ENCODE measurements at places on chromosomes 11 and 22.

DNA sequence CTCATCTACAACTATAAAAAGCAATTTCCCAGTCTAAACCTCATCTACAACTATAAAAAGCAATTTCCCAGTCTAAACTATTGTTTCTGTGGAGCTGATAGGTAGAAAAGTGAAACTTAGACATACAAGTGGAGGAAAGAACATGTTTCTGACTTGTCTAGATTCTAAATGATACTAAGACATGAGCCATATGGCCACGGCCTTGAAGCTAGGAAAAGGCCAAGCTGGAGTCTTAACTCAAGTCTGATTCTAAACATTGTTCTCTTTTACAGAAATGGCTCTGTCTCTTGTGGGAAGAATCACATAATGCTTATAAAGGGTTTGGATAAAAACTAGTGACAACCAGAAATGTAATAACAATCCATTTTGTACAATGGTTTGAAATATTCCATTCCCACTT is 43.8 kb upstream of the LARGE1 start:
- DNase-seq: no peak

- DNase-seq: no peak
These were observed 731.5 kb downstream of the NTM start for GRCh38 chr11:132101881-132102280.

- DNase-seq: peak; percentile 41
These were observed 39.1 kb downstream of the MMP27 start for GRCh38 chr11:102666331-102666957.

DNA sequence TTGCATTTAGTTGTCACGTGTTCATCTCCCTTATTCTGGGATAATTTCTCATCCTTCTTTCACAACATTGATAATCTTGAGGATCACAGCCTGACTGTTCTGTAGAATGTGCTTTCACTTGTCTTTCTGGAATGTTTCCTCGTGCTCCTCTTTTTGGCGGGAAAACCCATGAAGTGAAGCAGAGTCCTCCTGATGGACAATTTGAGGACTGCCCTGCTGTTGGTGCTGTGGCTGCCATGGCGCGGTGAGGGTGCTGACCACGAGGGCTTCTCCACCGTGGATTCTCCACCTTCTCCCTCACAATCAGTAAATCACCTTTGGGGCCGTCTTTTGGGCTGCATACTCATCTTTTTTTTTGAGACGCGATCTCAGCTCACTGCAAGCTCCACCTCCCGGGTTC is 946.9 kb downstream of the BRD1 start:
- DNase-seq: no peak

DNA sequence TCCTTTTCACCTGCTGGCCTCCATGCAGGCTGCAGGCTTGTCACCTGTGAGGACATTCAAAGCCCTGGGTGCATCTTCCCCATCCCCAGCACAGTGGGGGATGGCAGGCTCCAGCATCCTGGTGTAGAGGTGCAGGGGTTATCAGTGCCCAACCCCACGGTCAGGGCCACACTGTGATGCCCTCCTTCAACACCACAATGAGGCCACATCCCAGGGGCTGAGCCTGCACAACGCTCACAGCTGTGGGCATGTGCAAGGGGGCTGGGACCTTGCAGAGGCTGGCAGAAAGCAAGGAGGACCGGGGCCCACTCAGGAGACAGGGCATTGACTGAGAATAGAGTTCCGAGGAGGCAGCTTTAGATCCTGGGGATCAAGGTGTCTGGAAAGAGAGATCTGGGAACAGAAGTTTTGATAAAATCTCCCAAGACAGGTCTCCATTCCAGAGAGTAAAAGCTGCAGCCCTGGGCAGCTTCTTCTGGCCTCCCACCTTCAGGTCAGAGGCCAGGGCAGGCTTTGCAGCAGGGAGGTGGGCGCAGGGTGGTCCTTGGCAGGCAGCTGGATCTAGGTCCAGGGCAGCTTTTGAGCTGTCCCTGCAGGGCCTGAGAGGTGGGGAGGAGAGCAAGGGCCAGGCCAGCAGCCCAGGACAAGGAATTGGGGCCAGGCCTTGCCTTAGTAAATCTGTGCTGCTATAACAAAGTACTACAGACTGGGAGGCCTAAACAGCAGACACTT is 250.8 kb upstream of the B3GAT1 start:
- DNase-seq: no peak

DNA sequence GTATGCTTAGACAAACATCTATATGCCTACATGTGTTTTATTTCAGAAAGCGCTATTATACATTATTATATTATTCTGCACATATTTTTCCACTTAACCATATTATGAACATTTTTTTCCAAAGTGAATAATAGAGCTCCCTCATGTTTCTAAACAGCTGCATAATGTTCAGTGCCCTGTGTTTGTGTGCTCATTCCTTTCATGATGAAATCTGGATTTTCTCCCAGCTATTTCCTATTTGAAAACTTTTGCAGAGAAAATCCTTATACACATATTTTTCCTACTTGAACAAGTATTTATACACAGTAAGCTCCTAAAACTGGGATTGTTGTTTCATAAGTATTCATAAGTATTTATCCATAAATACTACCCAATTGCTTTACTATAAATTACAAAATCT is 18.1 kb upstream of the RFPL2 start:
- DNase-seq: no peak

DNA sequence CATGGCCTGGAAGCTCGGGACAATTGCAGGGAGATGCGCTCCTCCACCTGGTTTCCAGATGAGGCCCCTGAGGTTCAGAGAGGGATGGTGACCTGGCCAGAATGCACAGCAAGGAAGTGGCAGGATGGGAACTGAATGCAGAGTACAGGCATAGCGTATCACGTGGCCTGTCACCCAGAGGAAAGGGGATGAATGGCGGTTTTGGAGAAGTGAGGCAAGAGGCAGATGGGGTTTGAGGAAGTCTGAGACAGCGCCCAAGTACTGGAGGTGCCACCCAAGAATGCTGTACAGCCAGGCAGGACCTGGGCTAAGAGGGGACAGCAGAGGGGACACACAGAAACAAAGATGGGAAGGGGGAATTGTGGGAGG is 4.9 kb downstream of the RAB3IL1 start:
- DNase-seq: no peak

DNA sequence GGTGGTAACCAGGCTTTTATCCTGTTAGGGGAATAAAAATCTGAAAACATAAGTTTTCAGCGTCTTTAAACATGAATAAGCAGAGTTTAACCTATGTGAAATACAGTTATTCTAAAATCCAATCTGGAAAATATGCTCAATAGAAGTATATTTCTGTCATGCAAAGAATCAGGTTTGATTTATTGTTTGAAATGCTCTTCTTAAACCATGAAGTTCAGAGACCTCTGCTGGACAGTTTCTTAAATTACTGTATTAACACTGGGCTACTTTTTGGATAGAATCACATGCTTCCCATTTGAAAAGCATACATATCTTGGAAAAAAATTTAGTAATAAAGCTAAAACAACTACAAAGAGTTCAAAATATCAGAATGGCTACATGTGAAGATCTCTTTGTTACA is 25.4 kb downstream of the APIP start:
- no peak for DNase-seq

DNA sequence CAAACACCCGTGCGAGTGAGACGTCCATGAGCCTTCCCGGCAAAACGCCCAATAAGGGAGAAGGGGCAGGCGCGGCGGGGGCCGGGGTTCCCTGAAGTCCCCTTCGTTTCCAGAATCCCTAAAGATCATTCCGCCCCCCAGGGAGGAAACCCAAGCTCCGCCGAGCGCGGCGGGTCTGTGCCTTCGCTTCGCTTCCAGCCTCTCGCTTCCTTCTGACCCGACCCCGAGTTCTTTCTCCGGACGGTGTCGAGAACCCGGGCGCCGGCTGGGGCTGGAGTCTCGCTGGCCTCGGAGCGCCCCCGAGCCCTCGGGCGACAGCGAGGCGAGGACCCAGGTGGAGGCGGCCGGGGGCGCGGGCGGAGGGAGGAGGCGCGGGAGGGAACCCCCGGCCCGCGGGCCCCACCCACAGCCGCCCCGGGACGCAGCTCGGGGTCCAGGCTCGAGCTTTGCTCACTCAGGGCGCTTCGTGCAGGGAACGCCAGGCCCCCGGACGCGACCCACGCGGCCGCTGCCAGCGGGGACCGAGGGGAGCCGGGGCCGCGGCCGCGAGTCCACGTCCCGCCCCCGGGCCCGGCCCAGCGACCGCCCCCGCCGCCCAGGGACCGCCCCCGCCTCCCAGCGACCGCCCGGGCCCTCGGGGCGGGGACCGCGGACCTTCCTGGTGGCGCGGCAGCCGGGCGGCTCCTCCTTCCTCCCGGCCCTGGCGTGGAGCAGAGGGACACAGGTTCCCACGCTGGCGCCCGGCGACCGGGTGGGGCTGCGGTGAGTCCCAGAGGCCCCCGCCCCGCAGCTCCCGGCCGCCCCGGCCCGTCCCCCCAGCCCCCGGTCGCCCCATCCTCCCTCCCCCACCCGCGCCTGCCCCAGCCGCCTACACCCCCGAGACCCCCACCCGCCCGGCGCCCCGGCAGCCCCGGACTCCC is at the start of gene PGGHG:
Gene PGGHG (plus strand): TSS at position 649 of the 920 bp plus-strand sequence. CDS start 691 bp downstream, outside the sequence.
- no peak for DNase-seq

DNA sequence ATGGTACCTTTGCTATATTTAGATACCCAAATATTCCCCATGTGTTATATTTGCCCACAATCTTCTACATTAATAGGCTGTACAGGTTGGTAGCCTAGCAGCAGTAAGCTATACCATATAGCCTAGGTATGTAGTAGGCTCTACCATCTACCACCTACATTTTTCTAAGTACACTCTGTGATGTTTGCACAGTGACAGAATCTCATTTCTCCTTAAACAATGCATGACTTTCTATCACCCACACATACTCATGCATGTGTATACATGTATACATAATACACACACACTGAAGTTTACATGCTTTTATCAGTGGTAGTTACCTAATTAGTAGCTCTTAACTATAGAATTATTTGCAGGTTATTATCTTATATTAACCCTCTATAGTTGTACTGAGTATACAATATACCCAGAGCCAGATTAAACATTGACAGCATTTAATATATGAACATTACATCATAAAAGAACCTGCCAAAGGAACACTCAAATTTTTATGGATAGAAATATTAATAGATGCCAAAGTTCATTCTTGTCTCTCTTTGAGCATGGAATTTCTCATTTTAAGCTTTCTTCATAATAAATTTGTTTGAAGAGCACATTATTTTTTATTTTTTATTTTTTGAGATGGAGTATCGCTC is 51.4 kb downstream of the ELP4 start:
- DNase-seq: no peak

GRCh38 chr11:9060700-9061111 is 30.7 kb downstream of the SCUBE2 start:
- no peak for DNase-seq

DNA sequence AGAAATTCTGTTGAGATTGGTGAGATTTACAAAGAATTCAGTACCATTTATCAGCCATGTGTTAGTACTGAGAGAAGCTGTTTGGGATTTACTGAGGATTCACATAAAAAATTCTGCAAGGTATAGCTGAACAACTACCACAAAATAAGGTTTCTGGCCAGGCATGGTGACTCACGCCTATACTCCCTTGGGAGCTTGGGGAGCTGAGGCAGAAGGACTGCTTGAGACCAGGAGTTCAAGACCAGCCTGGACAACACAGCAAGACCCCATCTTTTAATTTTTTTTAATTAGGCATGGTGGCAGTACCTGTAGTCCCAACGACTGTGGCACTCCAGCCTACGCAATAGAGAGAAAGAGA is 86.7 kb downstream of the SIK3 start:
- no peak for DNase-seq

DNA sequence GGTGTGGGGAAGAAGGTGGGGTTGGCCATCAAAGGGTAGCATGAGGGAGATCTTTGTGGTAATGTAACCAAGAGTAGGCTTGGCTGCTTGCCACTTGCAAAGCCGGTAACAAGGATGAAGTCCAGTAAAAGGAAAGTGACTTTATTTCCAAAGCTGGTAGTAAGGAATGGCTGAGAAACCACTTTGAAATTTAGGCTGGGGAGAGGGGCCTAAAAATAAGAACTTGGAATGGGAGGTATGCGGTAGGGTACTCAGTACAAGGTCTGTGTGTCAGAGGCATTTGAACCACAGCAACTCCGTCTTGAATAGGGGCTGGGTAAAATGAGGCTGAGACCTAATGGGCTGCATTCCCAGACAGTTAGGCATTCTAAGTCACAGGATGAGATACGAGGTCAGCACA is 216.0 kb upstream of the ISX start:
- DNase-seq: no peak

- DNase-seq: no peak
These were observed 449.3 kb downstream of the OPCML start for GRCh38 chr11:133082841-133083488.

GRCh38 chr11:43984519-43985385 is 42.3 kb downstream of the C11orf96 start:
- no peak for DNase-seq

DNA sequence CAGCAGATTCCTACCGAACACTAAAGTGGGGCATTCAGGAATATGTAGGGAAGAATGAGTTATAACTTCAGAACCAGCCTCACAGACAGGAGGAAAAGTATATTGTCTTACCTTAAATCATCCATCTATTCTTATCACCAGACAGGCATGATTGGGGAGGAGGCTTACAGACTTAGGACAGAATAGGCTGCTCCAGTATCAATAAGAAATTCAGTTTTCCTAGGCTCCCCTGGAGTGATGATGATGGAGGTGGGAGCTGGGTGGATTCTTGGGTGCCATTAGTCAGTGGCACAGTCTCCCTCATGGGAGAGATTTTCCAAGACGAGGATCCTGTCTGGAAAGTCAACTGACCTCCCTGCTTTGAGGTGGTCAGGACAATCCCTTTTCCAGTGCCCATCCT is 225.0 kb downstream of the AASDHPPT start:
- no peak for DNase-seq

GRCh38 chr22:24950272-24950902 is 2.1 kb upstream of the KIAA1671 start:
- no peak for DNase-seq

DNA sequence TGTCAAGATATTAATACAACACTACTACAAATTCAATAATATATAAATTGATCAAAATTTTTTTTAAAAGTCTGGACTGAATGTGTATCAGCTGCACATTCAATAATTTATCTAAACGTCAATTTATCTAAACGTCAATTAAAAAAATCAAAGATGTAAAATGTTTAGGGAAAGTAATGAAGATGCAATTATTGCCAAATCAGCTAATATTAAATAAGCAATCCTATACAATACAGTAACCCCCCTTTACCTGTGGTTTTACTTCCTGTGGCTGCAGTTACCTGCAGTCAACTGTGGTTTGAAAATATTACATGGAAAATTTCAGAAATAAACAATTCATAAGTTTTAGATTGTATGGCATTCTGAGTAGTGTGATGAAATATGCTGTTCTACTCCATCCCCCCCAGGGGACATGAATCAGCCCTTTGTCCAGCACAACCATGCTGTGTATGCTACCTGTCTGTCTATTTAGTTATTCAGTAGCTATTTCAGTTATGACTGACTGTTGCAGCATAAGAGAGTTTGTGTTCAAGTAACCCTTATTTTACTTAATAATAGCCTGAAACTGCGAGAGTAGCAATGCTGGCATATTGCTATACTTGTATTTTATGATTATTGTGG is 72.2 kb downstream of the CWF19L2 start:
- DNase-seq: no peak

- no peak for DNase-seq
These were observed 20.4 kb downstream of the ALKBH8 start for GRCh38 chr11:107545101-107545514.
